ENCODE measurements at places on chromosomes 13 and 19. TPM values are rescaled to one million over a fixed set of nuclear protein-coding genes. Genes with fewer than 3 reads are reported as not detected.

- no peak for DNase-seq
These were observed 177.5 kb downstream of the NDFIP2 start for GRCh38 chr13:79658333-79658975.

GNA15 gene
- 9.6 TPM for polyA plus RNA-seq

CLEC4M gene
- polyA plus RNA-seq: not detected

GRCh38 chr19:5553892-5554291, 13.9 kb downstream of the TINCR start:
- DNase-seq: no peak

ZNF317 gene
- 17.0 TPM for polyA plus RNA-seq

GRCh38 chr19:10118960-10119359, 739 bp downstream of the EIF3G start:
- DNase-seq: no peak

BSPH1 gene
- not detected for polyA plus RNA-seq

CXCL17 gene
- 10.8 TPM for polyA plus RNA-seq

C19orf73 gene
- polyA plus RNA-seq: 1.6 TPM

GRCh38 chr19:11142528-11143171, 12.9 kb downstream of the SPC24 start:
- no peak for DNase-seq

SPTBN4 gene
- polyA plus RNA-seq: 3.8 TPM

GRCh38 chr13:94825507-94825906, 113.2 kb upstream of the SOX21 start:
- DNase-seq: peak; percentile 55

- DNase-seq: no peak
These were observed 24.5 kb upstream of the LGALS16 start for GRCh38 chr19:39631178-39631577.

- DNase-seq: no peak
These were observed 21.1 kb downstream of the LSM14A start for GRCh38 chr19:34193439-34193838.

DNA sequence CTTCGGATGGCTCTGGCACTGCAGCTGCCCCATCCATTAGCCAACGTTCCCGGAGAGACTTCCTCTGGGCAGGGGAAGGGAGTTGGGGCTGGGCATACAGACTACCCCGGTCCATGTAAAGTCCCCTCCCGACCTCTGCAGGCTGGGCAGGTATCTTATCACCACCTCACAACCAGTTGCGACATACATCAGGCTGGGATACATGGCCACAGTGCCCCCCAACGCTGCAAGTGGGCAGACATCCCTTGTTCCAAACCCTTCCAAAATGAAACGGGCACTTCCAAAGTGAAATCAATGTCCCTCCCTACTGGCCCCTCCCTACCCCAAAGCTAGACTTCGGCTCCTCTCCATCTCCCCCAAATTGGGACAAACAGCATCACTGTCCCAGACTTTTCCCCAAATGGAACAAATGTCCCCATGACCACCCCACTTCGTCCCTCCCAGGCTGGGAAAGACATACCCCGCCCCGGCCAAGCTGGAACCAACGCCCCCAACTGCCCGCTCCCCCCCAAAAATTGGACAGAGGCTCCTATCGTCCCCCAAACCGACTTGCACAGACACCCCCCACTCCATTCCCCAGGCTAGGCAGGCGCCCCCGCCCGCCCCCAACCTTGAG, 5.0 kb downstream of the PALM3 start:
- no peak for DNase-seq

GRCh38 chr19:2724148-2724557, 3.0 kb upstream of the DIRAS1 start:
- no peak for DNase-seq

DNA sequence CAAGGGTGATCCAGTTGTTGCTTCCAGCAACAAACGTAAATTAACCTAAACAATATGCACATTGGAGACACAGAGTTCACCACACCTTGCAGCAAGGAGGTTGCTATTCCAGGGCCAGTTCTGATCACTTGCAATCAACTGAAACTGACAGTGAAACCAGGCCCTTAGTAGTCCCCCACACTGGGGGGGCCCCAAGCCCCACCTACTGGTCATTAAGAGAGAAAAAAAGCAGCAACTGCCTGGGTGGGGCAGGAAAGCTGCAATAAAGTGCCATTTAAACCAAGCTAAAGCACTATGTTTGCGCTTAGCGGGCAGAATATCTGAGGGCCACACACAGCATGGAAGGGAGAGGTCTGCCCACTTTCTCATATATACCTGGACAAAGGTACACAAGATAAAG, 51.5 kb downstream of the ATP7B start:
- DNase-seq: no peak

DNA sequence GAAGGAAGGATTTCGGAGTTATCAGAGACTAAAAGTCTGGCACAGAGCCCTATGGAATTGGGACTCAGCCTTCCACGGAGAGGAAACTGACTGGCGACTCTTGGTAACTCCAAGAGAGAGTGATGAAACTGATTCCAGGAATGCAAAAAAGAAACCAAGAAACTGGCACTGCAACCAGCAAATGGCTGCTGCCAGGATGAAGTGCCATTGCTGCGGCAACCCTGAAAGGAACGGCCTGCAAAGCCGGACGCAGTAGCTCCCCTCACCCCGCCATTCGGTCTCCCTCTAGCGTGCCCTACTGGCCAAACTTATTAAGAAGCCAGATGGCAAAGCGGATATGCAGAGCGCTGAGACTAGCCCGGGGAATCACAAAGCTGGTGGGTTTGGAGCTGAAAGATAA, 236.0 kb downstream of the PCDH9 start:
- DNase-seq: peak; percentile 35

All from urinary bladder (tissue), 4 donors.